ENCODE measurements at places on chromosomes 5 and 9.

GRCh38 chr9:111622626-111623025, 8.5 kb upstream of the DNAJC25 start:
- no peak for DNase-seq

GRCh38 chr5:125812651-125813050, 610.6 kb upstream of the GRAMD2B start:
- no peak for DNase-seq

DNA sequence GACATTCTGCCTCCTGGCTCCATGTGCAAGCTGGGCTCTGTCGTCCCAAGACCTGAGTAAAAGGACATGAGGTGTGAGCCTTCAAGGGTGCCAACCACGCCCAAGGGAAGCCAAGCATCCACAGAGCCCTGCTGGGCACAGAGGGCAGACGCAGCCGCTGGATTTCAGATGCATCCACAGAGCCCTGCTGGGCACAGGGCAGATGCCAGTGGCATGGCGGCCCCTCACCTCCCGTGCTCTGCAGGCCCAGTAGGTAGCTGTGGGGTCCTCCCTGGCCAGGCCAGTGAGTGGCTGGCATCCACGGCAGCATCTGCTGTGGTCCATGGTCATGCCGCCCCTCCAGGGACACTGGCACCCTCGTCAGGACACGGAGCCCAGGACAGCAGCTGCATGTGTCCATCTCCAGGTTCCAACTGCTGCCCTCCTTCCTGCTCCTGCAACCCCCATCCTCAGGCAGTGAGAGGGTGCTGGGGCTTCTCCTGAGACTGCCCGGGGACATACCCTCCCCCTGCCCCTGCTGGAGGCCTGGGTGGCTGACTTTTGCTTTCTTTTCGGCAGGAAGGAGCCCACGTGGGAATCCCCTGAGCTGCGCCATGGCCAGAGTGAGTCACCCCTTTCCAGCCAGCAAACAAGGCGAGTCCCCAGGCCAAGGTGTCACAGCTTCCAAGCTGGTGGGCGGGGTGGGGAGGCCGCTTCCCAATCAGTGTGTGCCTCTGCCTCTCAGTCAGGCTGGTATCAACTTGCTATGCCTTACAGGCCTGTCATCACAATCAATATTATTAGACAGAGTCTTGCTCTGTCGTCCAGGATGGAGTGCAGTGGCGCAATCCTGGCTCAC, 4.0 kb upstream of the TRAF2 start:
- DNase-seq, result peak; percentile 87

GRCh38 chr9:86705490-86705889, 241.8 kb downstream of the GAS1 start:
- no peak for DNase-seq

- DNase-seq, result peak; percentile 5
Observed at GRCh38 chr9:93815135-93815534, 140.0 kb downstream of the BARX1 start.

DNA sequence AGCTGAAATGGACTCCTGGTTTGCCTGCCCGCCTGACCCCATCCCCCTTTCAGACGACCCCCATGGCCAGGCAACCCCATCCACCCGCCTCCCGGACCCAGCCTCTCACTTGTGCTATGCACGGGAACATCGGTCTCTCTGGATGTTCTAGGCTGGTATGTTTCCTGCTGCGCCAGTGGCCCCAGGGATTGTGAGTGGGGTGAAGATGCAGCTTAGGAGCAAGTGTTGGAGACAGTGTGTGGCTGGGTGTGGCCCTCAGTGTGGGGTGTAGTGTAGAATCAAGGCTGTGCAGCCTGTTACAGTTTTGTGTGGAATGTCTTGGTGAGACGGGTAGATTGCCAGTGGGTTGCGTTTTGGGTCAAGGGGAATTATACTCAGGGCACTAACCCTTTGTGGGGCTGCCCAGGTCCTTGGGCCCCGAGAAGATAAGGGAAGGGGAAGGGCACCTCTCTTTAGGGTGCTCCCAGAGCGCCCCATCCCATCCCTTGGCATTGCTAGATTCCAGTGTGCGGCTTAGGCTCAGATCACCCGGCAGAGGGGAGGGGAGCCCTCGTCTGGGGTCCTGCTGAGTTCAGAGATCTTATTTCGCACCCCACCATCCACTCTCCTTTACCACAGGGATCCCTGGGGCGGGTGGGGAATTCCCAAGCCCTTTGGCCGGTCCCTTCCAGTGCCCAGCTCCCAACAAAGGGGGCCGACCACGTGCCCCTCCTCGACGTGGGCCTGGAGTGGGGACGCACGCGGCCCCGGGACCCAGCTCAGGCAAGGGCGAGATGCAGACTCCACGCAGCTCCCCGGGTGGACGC, 4.6 kb downstream of the IER5L start:
- no peak for DNase-seq

GRCh38 chr9:20447291-20447690, 175.0 kb downstream of the MLLT3 start:
- no peak for DNase-seq

- no peak for DNase-seq
Observed at GRCh38 chr5:120765189-120765588, 301.1 kb downstream of the PRR16 start.

GRCh38 chr5:137615171-137615775, 116.1 kb upstream of the SPOCK1 start:
- DNase-seq, result no peak

DNA sequence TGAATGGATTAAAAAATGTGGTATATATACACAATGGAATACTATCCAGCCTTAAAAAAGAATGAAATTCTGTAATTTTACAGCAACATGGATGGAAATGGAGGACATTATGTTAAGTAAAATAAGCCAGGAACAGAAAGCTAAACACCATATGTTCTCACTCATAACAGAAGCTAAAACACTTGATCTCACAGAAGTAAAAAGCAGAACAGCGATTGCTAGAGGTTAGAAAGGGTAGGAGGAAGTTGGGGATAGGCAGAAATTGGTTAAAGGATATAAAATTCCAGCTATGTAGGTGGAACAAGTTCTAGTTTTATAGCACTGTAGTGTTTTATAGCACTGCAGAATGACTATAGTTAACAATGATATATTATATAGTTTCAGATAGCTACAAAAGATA, 15.8 kb downstream of the MARCHF3 start:
- no peak for DNase-seq

DNA sequence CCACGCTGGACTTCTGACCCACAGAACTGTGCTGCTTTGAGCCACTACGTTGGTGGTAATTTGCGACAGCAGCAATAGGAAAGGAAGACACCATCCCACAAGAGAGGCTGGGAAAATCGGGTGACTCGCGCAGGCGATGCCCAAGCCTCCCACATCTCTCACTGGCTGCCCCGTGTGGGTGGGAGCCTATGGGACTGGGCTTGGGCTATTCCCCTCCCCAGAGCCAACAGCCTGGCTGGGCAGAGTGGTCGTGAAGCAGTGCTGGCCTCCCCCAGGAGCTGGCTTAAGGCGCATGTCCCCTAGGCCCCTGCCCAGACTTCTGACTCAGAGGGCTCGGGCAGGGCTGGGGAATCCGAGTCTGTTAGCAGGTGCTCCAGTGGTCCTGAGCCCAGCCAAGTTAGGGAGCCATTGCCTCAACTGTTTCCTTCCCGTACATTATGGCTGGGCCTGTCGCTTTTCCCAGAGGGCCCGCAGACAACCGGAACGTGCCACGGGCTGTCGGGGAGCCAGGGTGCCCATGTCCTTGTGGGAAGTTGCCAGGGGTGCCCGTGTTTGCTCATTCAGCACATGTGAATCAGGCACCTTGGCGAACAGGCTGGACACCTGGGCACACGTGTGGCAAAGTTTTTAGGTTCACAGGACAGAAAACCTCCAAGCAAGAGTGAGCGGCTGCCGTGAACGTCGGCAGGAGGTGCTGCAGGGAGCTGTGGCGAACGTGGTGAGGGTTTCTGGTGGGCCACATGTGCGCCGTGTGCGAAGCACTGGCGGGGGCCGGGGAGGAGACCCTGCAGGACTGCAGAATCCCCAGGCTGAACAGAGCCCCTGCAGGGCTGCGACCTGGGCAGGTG, 7.0 kb upstream of the RASGEF1C start:
- DNase-seq, result no peak

DNA sequence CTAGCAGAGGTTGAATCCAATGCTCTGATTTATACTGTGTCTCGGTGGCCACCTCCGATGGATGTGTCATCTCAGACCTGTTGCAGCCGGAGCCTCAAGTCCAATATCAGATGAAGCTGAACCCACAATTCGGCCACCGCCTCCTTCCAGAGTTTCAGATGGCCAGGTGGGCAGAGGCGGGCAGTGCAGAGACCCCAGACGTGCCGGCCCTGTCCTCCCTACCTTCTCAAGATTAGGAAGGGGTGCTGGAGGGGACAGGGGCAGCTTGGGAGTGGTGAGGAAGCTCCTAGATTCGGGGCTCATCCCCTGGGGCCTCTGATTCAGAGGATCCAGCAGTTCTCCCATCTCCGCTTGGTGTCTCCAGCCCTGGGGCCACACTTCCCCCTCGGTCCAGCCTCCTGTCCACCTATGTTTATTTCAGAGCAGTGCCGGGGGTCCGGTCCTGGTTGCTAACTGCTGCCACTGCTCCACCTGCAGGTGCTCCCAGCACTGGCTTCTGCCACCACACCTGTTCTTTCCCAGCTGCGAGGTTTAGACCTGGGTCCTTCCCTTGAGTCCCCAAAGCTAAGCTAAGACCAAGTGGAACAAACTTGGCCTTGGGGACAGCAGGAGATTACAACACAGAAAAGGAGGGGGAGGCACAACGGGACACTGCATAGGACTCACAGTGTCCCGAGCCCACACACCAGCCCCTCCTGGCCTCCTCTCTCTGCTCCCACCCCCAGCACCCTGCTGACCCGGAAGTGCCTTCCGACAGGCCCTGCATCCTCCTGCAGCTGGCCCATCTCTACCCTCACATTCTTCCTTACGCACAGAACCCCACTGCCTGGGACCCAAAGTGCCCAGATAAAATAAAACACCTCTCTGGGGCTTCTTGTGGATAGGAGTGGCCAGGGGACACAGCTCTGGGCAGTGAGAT, 81.6 kb downstream of the NTNG2 start:
- no peak for DNase-seq

- DNase-seq, result no peak
Observed at GRCh38 chr5:73897893-73898292, 271.9 kb downstream of the ARHGEF28 start.

DNA sequence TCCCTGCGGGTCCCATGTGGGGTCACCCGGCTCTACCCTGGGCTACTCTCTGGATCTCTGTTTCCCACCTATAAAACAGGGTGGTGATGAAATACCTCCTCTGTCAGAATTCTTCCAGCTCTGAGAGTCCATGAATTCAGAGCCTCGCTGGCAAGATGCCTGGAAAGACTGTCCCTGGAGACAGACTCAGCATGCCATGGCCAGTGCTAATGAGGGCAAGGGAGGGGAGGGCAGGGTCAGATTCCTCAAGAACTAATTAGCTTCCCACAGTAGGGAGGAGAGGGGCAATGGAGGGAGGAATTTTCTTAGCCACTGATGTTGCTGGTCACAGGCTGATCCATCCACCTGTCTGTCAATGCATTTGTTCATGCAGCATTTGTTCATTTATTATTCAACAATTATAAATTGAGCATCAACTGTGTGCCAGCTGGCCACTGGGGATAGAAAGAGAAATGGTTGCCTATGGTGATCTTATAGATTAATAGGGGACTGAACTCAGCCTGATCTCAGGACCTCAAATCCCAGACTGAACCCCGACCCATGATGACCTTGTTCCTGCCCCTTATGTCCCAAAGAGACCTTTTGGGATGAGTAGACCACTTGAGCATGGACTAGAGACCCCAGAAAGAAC, 4.7 kb downstream of the SYNPO start:
- DNase-seq, result no peak

- DNase-seq, result no peak
Observed at GRCh38 chr9:78871452-78872331, 574.8 kb downstream of the PSAT1 start.

DNA sequence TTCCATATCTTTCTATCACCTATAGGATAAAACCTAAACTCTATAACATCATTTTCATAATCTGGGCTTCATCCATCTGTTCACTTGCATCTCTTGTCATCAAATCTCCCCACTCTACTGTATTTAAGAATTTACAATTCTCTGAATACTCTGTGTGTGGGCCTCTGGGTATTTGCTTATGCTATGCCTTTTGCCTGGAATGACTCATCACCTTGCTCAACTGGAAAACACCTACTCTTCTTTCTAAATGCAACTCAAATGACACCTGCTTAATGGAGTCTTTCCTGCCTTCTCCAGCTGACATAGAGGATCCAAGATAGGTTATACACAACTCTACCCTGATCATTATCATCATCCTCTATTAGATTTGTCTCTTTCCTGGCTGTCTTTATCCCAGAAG, 421.7 kb downstream of the SPATA31D1 start:
- DNase-seq, result no peak

DNA sequence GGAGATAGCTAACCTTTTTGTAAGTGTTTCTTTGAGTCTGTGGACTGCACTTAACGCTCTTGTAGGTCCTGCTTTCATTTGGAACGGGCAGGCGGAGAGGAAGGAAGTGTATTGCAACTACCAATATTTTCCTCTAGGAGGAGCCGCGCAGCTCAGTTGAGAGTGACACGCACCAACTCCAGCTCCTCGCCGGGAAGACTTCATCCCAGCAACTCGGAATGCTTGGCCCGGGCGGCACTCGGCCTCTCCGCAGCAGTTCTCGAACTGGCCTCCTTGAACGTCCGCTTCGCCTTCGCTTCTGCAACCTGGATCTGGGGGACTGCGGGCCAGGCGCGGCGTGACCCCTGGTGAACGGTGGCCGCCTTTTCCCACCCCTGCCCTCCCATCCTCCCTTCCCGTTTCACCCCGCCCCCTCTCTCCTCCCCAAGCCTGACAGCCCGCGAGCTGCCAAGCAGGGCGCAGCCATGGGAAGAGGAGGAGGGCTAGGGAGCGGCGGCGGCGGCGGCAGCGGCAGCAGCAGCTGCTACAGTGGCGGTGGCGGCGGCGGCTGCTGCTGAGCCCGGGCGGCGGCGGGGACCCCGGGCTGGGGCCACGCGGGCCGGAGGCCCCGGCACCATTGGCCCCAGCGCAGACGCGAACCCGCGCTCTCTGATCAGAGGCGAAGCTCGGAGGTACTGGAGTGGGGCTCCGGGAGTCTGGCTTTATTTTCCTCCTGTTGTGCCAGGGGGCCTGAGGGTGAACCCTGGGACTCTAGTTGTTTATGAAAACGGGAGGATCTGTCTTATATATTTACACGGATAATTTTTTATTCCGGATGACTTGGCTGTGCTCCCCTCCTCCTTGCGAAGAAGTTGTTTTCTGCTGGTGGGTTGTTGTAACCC, at the start of gene GHR:
Gene GHR, plus strand, starts transcription at position 155 of the 881 bp plus-strand sequence. CDS start 142,436 bp downstream, outside the sequence.
- peak; percentile 67 for DNase-seq

DNA sequence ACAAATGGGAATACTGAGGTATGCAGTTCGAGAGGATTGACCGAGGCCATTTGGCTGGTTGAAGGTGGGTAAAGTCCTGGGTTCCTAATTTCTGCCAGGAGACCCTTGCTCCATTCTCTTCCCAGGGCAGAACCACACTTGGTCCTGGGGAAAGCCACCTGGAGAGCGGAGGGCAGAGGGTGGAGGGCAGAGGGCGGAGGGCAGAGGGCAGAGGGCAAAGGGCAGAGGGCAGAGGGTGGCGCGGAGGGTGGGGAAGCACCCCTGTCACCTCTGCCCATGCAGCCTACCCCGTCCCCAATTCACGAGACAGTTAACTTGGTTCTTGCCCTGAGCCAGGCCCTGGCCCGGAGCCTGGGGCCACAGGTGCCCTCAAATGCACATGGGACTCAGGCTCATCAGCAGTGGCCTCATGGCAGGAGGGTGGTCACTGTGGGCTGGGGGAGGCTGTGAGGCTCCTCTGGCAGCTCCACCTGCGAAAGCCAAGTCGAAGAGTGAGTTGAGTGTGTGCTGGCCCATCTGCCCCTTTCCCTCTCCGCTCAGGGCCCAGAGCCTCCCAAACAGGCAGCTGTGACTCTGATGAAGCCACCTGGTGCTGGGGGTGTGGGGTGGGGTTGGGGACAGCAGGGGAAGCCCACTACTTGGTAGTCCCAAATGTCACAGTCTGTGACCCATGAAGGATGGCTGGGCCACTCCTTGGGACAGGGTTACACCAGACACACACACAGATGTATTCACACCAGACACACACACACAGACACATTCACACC, 28.0 kb upstream of the FCN1 start:
- no peak for DNase-seq

Measured in GM20000 (cell line).